Stimulated activated CD8-positive, alpha-beta memory T cell treated with anti-CD3 and anti-CD28 coated beads, Interleukin-15, amount 100 ng/mL, for 48 hours (primary cell): ENCODE measurements at places on chromosomes 11 and 22.

- no peak for DNase-seq
Measured at GRCh38 chr11:33500861-33501479, 199.7 kb downstream of the C11orf91 start.

DNA sequence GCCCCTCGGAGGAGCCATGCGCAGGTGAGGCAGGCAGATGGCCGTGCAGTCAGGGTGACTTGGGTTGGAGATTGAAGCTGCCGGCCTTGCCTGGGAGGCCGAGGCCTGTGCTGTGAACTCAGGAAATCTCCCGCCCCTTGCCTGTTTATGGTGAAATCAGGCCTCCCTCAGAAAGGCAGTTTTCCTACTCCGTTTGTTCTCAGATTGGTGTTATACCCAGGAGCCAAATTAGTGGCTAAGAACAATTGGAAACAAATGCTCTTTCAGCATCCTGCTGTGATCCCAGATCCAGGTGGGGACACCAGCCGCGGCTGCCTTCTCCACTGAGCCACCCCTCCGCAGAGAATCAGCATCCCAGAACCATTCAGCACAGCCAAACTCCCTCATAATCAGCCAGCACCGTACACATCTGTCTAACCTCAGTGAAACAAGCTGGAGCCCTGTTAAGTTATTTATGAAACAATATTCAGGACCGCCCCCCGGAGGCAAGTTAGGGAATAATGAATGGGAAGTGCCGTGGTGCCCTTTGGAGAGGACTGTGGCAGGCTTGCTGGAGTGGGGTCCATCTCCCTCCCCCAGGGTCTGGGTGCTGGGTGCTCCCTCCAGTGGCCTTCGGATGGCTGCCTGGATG, 60.0 kb downstream of the PKNOX2 start:
- no peak for DNase-seq

GRCh38 chr11:106471276-106471675, 393.8 kb downstream of the AASDHPPT start:
- no peak for DNase-seq

DNA sequence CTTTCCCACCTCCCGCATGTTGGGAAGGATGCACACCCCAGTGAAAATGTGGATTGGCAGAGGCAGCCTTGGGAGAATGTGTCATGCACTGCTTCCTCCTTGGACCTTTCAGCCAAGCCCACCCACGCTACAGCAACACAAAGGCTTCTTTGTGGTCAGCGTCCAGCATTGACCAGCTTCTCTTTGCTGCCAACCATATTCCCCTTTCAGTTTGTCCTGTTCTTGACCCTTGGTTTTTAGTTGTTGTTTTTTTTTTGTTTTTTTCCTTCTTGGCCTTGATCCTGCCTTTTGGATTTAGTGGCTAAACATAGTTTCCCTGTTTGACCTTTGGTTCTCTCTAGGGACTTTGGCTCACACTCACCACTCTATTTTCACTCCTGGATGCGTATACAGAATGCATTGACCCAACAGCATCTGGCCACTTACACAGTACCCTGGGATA, 573.6 kb downstream of the INSC start:
- DNase-seq, result no peak

GRCh38 chr11:12841946-12842630, 167.0 kb upstream of the RASSF10 start:
- no peak for DNase-seq

DNA sequence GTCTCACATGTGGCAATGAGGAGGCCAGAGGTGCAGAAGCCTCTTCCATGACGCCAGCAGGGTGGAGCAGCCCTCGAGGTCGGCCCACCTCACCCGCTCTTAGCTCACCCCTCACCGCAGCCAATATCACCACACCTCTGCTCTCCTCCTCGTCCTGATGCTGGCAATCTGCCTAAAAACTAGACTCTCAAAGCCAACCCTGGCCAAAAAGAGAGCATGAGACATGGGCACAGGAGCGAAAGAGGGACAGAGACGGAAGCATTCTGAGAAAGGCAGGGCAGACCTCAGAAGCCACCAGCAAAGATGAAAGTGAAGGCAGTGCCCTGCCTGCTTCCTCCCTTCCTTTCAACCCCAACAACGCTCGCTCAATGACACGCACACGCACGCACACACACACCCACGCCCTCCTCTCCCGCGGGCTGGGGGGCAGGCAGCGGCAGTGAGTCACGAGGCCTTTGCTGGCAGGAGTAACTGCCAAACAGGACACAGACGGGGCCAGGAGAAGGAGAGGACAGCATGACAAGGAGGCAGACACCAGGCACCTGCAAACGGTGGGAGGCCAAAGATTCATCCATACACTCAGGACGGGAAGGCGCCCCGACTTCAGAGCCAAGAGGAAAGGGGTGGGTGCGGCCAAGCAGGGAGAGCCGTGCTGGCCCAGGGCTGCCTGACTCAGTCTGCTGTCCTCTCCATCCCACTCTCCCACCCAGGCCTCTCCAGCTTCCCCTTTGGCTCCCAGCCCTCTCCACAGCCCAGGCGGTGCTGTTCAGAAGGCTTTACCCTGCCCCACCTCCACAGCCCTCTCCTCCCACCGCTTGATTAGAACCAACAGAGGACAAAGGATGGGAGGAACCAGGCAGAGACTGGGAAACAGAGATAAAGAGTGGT, 11.4 kb downstream of the IGSF9B start:
- DNase-seq, result peak; percentile 86

- no peak for DNase-seq
Measured at GRCh38 chr11:2998073-2998850, 6.1 kb upstream of the NAP1L4 start.

- DNase-seq, result no peak
Measured at GRCh38 chr11:124658501-124658900, 15.0 kb downstream of the SIAE start.

DNA sequence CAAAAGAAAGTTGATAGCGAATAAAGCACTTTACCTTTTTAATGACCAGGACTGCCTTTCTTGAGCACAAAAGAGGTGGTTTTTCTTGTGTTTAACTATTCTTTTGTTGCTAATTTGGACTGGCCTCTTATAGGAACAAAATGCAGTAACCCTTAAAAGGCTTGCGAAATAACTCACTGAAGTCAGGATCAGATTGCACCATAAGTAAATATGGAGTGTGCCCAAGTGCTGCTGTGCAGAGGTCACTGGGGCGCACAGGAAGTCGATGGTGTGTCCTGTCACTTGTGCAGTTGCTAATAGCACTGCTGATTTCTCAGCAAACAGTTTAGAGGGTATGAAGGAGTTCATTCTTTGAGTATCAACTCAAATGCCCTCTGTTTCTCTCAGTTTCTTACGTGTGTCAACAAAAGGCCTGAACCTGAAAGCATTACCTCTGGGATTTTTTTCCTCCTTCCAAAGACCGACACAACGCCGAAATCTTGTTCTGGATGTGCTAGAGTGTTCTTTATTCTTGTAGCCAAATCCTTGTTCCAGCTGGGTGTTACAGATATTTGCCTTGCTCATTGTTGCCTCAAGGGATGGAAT, 71.3 kb downstream of the ATXN10 start:
- no peak for DNase-seq

- DNase-seq, result no peak
Measured at GRCh38 chr22:19663286-19663815, 51.0 kb upstream of the SEPTIN5 start.

- no peak for DNase-seq
Measured at GRCh38 chr11:45248501-45249011, 37.6 kb downstream of the SYT13 start.
